ENCODE measurements at places on chromosomes 2 and 18.

DNA sequence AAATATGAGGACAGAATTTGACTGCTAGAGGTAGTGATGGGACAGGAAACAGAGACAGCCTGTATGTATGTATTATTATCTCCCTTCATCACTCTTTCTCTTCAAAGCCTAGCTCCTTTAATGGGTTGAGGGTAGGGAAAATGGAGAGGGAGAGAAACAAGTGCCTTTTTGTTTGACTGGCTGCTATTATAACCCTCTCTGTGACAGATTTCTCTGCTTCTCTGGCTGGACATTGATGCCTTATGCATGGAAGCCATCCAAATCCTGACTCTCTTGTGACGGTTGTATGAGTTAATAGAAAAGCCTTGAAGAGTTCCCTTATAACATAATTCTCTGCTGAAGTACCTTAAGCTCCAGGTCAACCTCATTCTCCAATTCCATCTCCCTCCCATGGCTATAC is 118.5 kb upstream of the COL5A2 start:
- DNase-seq = no peak

GRCh38 chr18:11276678-11277077 is 127.3 kb upstream of the PIEZO2 start:
- DNase-seq = no peak

GRCh38 chr2:37037771-37038170 is 46.4 kb downstream of the HEATR5B start:
- DNase-seq = no peak

GRCh38 chr2:119254601-119255080 is 31.0 kb downstream of the STEAP3 start:
- DNase-seq = no peak

- DNase-seq = no peak
Observed at GRCh38 chr18:9422816-9423519, 52.3 kb upstream of the RALBP1 start.

GRCh38 chr2:54772531-54772930 is 49.1 kb downstream of the EML6 start:
- DNase-seq = no peak

DNA sequence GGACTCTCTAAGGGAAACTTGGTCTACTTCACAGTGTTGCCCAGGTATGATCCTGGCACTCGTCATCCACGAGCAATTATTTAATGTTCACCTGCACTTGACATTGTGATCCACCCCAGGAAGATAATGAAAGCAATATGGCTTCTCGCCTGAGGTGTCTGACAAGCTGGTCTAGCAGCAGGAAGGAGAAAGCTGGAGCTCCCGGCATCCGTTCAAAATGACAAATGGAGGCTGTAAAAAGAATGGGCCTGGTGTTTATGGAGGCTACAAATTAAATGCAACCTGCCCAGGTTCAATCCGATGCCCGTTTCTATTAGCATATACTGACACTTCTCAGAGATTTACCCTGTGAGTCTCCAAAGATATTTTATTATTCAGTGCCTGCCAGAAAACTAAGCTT is 317.6 kb downstream of the CTNNA2 start:
- no peak for DNase-seq

GRCh38 chr2:37005118-37005868 is 39.0 kb upstream of the STRN start:
- DNase-seq = no peak

DNA sequence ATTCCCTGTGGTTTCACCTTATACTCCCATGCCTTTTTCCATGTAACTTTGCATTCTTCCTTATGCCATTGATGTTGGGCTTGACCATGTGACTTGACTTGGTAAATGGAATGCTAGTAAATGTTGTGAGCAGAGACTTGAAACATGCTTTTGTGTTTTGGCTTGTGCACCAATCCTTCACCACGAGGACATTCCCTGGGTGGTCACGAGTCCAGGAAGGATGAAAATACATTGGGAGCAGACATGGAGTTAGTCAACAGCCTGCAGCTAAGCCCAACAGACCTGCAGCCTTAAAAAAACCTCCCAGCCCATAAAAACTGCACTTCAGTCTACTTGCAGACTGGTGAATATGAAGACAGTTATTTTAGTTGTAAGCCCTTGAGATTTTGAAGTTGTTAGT is 116.5 kb upstream of the SPATS2L start:
- no peak for DNase-seq

GRCh38 chr2:137969418-137969765 is 5.1 kb downstream of the HNMT start:
- peak; percentile 94 for DNase-seq

Data from CD14-positive monocyte (primary cell).